Suppressor macrophage (primary cell): ENCODE measurements at places on chromosomes 6 and 20.

DNA sequence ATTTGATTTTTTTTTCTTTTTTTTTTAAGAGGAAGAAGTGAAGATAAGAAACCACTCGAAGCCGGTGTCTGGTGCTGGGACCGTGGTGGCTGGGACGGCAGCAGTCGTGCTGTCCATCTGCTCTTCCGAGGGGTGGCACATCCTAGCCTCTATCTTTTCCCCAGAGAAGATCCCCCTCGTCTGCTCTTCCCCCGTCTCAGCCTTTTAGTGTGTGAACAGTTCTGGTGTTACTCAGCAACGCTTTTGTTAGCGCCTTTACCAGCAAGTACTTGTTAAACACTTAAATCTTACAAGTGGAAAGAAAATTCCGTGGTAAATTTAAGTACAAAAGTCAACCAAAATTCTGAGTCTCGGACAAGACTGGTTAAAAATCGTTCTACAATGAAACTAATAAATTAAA is 90.1 kb downstream of the RSPH3 start:
- no peak for DNase-seq

DNA sequence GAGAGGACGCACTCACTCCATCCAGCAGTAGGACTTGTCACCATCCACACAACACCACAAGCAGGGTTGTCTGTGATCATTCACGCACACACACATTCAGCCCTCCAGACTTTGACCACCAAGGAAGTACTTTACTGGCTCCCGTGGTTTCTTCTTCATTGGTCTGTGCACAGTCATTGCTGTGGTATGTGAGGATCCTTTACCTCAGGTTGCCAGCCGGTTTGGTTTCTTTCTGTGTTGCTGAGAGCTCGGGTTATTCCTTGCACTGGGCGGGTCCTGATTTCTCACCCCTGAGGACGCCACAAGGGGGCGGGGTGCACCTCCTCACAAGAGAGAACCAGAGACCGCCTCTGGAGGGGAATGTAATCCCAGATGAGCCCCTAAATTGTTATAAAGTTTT is 11.2 kb downstream of the SLC35A1 start:
- DNase-seq: no peak

DNA sequence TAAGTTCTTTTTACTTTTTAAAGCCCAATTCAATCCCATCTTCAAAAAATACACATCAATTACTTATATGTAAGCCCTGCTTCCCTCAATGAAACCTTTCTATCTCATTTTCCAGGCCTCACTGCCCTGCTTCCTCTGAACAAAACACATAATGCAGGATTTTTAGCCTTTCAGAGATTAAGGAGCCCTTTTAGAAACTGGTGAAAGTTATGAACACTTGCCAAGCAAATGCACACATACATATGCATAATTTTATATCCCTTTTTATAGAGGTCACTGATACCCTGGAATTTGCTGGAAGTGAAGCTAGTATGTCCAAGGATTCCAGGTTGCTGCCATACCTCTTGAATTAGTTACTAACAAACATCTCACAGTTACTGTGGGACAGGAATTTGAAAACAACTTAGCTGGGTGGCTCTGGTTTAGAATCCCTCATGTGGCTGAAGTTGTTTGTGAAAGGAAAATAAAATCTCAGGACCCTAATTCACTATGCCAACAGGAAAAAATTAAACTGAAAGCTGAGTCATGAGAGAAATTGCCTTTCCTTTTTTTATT is 75.8 kb downstream of the UBE3D start:
- no peak for DNase-seq

- no peak for DNase-seq
Observed at GRCh38 chr6:72287801-72288200, 334.1 kb upstream of the KCNQ5 start.

GRCh38 chr6:107618672-107619071 is 128.8 kb downstream of the SOBP start:
- no peak for DNase-seq

- DNase-seq: no peak
Observed at GRCh38 chr6:2792330-2793110, 27.3 kb downstream of the WRNIP1 start.

DNA sequence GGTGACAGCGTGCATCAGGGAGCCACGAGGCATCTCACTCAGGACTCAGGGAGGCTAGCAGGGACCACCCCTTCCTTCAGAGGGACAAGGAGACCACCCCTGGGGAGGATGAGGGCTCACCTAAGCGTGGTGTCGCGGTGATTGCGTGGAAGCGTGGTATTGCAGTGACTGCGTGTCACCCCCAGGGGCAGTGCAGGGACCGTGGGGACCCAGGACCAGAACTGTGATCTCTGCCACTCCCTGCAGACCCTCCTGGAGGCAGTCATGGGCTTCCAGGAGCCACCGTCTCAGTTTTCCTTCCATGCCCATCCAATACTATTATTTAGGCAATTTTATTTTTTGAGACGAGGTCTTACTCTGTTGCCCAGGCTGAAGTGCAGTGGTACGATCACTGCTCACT is 147.1 kb downstream of the TAF4 start:
- DNase-seq: no peak

- no peak for DNase-seq
Observed at GRCh38 chr6:151276112-151276740, 36.5 kb downstream of the AKAP12 start.

DNA sequence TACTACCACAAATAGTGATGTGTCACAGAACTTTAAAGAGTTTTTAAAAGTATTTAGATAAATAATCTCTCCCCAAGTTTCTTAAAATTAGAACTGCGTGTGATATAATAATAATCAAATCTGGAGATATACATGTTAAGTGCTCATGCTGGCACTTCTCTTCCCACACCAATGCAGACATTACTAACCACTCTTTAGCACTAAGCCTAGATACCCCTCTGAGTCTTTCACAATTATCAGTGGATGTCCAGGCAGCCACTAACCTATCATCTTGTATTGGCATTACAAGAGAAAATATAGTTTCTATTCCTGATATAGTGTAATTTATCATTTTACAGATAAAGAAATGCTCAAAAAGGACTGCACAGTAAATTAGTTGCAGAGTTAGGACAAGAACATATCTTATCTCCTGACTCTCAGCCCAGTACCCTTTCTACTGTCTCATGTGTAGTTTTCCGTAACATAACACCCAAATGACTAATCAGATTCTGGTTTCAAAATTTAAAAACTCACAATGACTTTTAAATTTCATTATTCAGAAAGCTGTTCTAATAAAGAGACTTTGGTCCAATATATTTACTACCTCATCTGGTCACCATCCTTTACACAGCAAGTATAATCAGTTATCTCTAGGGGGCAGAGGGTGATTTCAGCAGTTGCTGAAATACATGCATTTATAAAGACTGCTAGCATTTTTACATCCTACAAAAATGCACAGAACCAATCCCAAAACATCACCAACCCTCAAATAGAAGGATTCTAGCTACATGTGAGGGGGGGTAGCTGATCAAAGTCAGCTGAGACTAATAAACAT is 215.5 kb upstream of the MCHR2 start:
- no peak for DNase-seq

DNA sequence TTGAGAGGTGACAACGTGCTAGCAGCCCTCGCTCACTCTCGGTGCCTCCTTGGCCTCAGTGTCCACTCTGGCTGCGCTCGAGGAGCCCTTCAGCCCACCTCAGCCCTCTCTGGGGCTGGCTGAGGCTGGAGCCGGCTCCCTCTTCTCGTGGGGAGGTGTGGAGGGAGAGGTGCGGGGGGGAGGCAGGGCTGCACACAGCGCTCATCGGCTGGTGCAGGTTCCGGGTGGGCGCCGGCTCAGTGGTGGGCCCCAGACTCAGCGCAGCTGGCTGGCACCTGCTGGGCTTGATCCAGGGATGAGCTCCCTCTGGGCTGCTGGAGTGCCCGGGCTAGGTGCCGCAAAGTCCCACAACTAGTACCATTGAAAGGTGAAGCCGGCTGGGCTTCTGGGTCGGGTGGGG is 957.8 kb upstream of the GJE1 start:
- no peak for DNase-seq

- no peak for DNase-seq
Observed at GRCh38 chr6:137443901-137444300, 50.3 kb downstream of the OLIG3 start.

DNA sequence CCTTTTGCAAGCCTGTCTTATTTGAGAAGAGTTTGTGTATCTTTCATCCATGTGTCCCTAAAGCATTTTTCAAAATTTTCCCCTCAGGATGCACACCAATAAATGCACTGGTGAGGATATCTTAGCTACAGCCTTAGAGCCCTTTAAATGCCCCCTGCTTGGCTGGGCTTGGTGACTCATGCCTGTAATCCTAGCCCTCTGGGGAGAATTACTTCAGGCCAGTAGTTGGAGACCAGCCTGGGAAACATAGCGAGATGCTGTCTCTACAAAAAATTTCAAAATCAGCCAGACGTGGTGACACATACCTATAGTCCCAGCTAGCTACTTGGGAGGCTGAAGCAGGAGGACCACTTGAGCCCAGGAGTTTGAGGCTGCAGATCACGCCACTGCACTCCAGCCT is 33.8 kb upstream of the PLCB4 start:
- no peak for DNase-seq

DNA sequence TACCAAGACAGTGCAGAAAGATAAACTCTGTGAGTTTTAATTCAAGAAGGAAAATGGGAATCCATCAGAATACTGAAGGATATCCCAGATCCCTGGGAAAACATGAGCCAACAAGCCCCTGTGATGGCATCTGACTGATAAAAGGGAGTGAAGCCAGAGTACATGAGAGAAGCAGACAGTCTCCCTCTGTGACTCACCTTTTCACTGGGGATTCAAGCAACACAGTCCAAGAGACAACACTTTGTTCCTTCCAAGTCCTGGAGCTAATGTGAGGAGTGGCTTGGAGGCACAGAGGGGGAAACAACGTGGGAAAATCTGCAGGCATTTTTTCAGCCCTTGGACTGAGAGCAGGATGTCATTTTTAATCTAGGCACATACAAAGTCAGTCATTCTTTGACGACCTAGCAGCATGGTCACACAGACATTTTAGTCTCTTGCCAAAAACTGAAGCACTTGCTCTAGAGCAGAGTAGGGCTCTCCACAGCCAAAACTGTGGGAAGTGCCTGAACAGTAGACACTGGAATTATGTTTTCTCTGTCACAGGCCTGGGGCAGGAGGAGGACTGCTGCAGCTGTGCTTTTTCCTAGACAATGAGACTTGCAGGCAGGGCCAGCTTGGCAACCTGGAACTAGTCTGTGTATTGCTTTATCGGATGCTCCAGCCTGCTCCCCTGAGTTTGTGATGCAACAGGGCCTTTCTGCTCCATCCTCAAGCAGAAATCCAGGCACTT is 465.0 kb upstream of the GJE1 start:
- DNase-seq: no peak

DNA sequence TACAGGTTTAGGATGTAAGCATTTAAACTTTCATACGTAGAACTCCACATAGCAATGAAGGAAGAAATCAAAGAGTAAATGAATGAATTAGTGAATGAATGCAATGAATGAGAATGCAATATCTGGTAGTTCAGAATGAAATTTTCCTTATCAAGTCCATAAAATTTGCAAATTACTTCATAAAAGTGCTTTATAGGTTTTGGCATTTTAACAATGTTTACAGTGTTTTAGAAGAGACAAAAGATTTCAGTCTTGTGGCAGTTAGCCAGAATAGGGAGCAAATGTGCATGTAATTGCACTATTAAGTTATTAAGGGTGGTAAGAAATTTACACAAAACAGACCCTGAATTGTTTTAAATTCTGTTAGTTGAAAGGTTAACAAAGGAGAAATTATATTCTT is 739.4 kb upstream of the FLRT3 start:
- DNase-seq: no peak
